ENCODE measurements at places on chromosomes 4 and X. TPM values are rescaled to one million over a fixed set of nuclear protein-coding genes. Genes with fewer than 3 reads are reported as not detected.

DNA sequence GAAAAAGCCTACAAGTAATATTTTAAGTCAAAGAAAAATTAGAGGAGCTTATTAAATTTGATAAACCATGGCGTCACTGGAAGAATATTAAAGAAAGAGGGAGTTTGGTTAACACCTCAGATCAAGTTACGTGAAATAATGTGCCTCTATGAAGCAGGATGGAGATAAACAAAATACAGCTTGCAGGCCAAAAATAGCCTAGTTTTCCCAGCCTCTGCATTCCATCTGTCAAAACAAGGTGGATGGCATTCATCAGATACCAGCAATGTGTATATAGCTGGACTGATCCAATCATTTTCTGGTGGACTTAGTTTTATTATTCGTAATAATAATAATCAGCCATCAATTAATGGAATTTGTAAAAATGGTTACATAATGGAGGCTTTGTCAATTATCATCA lies 230.7 kb downstream of the NR3C2 start:
- peaks cover 8% of the 10 kb centered on the region for H3K4me1 ChIP-seq
- no peak overlapping the region for H3K4me3 ChIP-seq
- no peak for DNase-seq

DNA sequence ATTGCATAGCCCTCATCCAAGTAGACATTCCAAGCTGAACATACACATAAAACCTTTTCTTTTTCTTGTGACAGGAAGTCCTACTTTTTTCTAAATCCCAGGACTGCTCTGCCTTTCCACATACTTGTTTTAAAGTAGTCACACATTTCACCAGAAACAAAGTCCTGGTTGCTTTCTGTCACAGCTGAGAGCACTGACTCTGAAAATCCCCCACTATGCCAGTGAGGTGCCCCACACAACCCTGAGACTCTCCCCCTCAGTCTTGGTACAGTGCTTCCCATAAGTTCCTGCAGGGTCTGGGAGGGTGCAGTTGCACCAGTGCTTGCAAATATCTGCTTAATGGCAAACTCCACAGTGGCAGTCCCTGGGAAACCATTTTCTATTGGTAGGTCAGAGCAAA lies 84.2 kb downstream of the DCHS2 start:
- no peaks in the 10 kb centered on the region for H3K36me3 ChIP-seq
- no peak overlapping the region for H3K27ac ChIP-seq
- H3K27me3 ChIP-seq = peaks cover 7% of the 10 kb centered on the region
- H3K4me1 ChIP-seq = peaks cover 1% of the 10 kb centered on the region
- no peak overlapping the region for H3K4me3 ChIP-seq

Gene RAB41
- total RNA-seq = not detected

DNA sequence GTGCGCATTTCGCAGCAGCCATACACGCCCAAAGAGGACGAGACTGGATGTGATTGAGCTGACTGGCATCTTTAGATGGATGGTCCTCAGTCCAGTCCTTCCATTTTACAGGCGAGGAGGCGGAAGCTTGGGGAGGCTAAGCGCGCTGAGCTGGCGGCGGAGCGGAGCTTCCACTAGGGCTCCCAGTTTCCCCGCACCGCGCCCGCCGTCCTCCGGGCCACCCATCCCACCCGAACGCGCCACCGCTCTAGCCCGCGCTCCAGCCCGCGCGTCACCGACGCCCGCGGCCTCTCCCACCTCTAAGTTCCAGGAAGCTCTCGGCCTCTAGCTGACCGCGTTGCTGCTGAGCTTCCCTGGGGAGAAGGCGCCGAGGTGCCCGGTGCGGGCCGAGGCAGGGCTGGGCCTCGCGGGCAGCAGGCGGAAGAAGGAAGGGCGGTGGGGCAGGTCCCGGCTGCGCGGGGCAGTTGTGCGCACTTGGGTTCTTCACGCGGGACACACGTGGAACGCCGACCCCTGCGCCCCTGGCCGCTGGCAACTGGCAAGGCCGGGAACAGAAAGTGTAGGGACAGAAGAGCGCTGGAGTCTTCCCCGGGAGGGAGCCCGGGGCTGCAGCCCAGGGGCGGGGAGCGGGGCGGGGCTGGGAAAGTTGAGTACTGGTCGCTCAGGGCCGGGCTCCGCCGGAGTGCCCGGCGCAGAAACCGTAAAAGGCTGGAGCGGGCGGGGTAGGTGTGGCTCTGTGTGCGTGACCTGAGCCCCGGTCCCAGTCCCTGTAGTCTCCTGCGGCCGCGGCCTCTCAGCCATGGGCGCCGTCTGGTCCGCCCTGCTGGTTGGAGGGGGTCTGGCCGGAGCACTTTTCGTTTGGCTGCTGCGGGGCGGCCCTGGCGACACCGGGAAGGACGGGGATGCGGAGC lies at the start of gene STBD1:
Gene STBD1, plus strand, starts transcription at position 763 of the 911 bp plus-strand sequence. Its CDS starts 37 bp downstream, at position 800.
- H3K4me3 ChIP-seq = peak within 1 kb of the TSS; percentile 78
- DNase-seq = peak; percentile 55
- H3K36me3 ChIP-seq = peaks cover 22% of the 10 kb centered on the region
- no peaks in the 10 kb centered on the region for H3K27me3 ChIP-seq
- peaks cover 49% of the 10 kb centered on the region for H3K4me1 ChIP-seq
- peak within 1 kb of the TSS; percentile 84 for H3K27ac ChIP-seq
